PC-3 (cell line): ENCODE measurements at places on chromosomes 7 and 10. TPM values are rescaled to one million over a fixed set of nuclear protein-coding genes. Genes with fewer than 3 reads are reported as not detected.
A peak's percentile ranks its signal among the peaks of the same experiment; 100 is the strongest.

DNA sequence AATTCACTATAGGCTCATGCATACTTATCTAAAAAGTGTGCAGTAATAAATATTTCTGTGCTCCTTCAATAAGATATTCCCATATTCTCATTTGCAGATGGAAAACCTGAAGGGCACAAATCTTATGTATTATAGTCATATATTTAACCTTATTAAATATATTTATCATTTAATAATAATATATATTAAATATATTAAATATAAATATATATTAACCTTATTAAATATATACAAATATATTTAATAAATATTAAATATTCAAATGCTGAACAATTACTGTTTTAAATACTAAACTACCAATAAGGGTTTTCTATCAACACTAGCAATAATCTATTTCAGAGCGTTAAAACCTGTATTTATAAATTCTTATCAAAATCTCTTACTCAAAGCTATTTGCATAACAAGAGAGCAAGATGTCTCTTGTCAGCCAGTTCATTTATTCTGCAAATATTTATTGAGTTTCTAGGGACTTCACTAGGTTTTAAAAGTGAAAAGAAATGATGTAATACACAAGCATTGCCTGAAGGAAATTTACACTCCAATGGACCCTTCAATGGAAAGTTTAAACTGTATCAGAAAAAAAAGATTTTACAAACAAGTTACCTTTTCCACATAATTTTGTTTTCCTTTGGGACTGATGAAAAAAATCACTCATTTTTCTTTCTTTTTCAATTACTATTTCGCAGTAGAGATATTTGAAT lies 159.2 kb downstream of the AGMO start:
- no peaks in the 10 kb centered on the region for H3K36me3 ChIP-seq
- H3K4me1 ChIP-seq = no peaks in the 10 kb centered on the region
- no peak for DNase-seq
- no peak overlapping the region for H3K4me3 ChIP-seq

- H3K4me3 ChIP-seq = no peak overlapping the region
- H3K27ac ChIP-seq = peak overlapping the region; percentile 61
- peaks cover 17% of the 10 kb centered on the region for H3K4me1 ChIP-seq
- DNase-seq = peak; percentile 78
- peaks cover 13% of the 10 kb centered on the region; the same call in 1 of the 2 replicates for H3K27me3 ChIP-seq
- no peaks in the 10 kb centered on the region for H3K36me3 ChIP-seq
These were observed 86.6 kb downstream of the CALN1 start for GRCh38 chr7:72325561-72325960.

GRCh38 chr10:67076144-67076543 lies 150.3 kb downstream of the LRRTM3 start:
- H3K4me3 ChIP-seq = no peak overlapping the region
- no peaks in the 10 kb centered on the region for H3K36me3 ChIP-seq
- H3K4me1 ChIP-seq = no peaks in the 10 kb centered on the region
- peaks cover 73% of the 10 kb centered on the region for H3K27me3 ChIP-seq
- no peak overlapping the region for H3K27ac ChIP-seq
- no peak for DNase-seq

GRCh38 chr7:108193594-108194498 lies 63.7 kb upstream of the LAMB4 start:
- H3K27me3 ChIP-seq = no peaks in the 10 kb centered on the region
- peak overlapping the region; percentile 52 for H3K27ac ChIP-seq
- peaks cover 19% of the 10 kb centered on the region; the same call in 1 of the 2 replicates for H3K4me1 ChIP-seq
- H3K4me3 ChIP-seq = no peak overlapping the region

DNA sequence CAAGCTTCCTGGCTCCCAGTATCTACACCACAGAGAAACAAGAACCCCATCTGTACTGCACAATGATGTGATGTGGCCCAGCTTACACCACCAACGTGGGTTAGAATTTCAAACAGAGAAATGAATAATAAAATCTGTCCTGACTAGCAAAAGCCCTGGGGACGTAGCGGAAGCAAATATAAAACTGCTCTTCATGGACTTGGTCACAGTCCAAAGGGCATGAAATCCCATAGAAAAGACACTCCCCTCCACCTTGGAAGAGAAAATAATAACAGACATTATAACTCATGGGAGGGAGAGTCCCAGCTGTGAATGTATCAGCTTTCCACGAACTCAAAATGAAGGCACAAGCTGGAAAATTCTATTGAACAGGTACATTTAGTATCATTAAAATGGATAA lies 205.3 kb upstream of the GALNT17 start:
- no peak overlapping the region for H3K27ac ChIP-seq
- no peak overlapping the region for H3K4me3 ChIP-seq
- no peaks in the 10 kb centered on the region for H3K27me3 ChIP-seq
- no peaks in the 10 kb centered on the region for H3K36me3 ChIP-seq
- DNase-seq = no peak

- no peak overlapping the region for H3K4me3 ChIP-seq
- DNase-seq = no peak
- H3K36me3 ChIP-seq = no peaks in the 10 kb centered on the region
- H3K27ac ChIP-seq = no peak overlapping the region
These were observed 13.5 kb downstream of the AQP1 start for GRCh38 chr7:30925117-30925516.

DNA sequence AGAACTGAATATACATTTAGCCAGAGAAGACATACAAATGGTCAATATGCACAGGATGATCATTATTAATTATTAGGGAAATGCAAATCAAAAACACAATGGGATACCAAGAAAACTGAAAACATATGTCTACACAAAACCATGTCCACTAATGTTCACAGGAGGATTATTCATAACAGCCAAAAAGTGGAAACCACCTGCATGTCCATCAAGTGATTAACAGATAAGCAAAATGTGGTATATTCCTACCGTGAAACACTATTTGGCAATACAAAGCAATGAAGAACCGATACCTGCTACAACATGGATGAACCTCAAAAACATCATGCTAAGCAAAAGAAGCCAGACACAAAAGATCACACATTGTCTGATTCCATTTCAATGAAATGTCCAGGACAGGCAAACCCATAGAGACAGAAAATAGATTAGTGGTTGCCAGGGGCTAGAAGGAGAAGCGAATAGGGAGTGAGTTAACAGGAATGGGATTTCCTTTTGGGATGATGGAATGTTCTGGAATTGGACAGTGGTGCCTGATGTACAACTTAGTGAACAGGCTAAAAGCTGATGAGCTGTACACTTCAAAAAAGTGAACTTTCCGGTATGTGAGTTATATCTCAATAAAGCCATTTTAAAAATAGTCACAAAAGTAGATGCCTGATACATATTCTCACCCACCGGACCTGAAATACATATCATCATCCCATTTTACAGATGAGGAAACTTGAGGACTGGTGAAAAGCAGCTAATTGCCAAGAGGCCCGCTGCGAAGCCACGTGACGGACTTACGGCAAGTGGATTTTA lies 33.6 kb downstream of the HIPK2 start:
- H3K27ac ChIP-seq = no peak overlapping the region
- no peaks in the 10 kb centered on the region for H3K27me3 ChIP-seq
- H3K4me3 ChIP-seq = no peak overlapping the region
- peaks cover 36% of the 10 kb centered on the region for H3K4me1 ChIP-seq

DNA sequence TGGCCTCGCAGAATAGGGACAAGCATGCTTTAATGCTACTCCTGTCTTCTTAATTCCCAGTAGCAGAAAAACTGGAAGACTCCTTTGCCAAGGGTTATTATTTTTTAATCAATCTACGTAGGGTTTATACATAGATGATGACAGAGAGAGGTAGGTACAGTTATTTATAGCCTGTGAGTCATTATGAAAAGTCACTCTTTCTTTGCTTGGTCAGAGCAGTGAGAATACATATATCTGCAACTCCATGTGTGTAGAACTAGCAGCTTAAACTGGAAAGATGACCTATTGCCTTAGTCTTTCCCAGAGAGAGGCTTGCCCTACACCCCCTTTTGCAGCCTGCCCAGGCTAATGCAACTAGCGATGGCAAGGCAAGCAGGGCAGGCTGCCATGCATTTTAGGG lies 1050.6 kb downstream of the NRG3 start:
- no peaks in the 10 kb centered on the region for H3K36me3 ChIP-seq
- H3K27me3 ChIP-seq = no peaks in the 10 kb centered on the region
- no peak overlapping the region for H3K4me3 ChIP-seq
- H3K4me1 ChIP-seq = no peaks in the 10 kb centered on the region
- H3K27ac ChIP-seq = no peak overlapping the region

GRCh38 chr10:22978918-22979317 lies 51.1 kb downstream of the ARMC3 start:
- H3K27ac ChIP-seq = no peak overlapping the region
- no peaks in the 10 kb centered on the region for H3K36me3 ChIP-seq
- no peak for DNase-seq
- no peaks in the 10 kb centered on the region for H3K27me3 ChIP-seq
- H3K4me1 ChIP-seq = no peaks in the 10 kb centered on the region

DNA sequence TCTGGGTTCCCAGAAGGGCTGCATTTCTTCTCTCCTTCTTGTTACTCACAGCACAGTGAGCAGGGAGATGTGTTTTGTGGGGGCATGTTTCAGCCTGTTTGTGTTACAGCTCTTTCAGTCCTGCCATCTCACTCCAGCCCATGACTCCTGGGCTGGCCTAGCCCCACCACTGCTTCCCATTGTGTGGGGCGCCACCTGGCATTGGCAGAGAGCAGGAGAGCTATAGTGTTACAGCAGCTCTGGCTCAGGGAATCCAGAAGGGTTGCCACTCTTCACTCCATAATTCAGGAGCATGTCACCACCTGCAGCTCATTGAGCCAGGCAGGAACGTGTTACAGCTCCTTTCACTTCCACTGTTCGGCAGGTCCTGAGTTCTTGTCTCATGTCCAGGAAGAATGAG lies 30.0 kb downstream of the CLDN12 start:
- no peaks in the 10 kb centered on the region for H3K4me1 ChIP-seq
- H3K27ac ChIP-seq = no peak overlapping the region

- H3K36me3 ChIP-seq = no peaks in the 10 kb centered on the region
- DNase-seq = no peak
- H3K27ac ChIP-seq = no peak overlapping the region
- peaks cover 34% of the 10 kb centered on the region for H3K4me1 ChIP-seq
- no peaks in the 10 kb centered on the region for H3K27me3 ChIP-seq
- no peak overlapping the region for H3K4me3 ChIP-seq
These were observed 12.5 kb downstream of the PDLIM1 start for GRCh38 chr10:95278061-95278988.

DNA sequence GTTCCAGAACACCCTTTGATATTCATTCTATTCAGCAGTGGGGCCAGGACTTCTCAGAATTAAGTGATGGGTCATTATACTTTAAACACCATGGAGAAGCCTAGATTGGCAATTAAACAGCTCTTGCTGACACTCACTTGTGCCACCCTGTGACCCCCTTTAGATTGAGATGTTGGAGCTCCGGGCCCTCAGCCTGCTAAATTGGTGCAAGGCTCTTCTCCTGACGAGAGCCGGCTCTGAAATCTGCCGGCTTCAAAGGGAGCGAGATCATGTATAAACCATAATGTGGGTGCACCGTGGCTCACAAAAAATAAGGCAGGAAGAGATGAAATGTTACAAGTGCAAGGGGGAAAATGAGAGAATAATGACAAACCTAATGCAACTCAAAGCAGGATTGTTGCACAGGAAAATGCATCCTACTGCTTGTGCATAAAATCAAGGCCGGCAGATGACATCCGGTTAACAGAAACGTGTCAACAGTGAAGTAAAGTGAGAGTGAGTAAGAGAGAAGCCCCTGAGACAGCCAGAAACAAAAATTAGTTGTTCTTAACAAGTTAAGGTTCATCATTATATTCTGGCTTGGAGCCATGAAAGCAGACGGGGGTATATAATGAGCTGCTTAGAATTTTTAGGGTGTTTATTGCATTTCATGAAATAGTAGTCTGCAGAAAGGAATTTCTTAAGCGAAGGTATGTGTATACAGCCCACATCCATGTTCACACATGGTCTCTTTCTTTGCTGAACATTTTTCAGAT lies 198.2 kb downstream of the TCF7L2 start:
- H3K36me3 ChIP-seq = peaks cover 63% of the 10 kb centered on the region
- no peak overlapping the region for H3K27ac ChIP-seq
- no peak overlapping the region for H3K4me3 ChIP-seq
- H3K27me3 ChIP-seq = no peaks in the 10 kb centered on the region
- no peak for DNase-seq

DNA sequence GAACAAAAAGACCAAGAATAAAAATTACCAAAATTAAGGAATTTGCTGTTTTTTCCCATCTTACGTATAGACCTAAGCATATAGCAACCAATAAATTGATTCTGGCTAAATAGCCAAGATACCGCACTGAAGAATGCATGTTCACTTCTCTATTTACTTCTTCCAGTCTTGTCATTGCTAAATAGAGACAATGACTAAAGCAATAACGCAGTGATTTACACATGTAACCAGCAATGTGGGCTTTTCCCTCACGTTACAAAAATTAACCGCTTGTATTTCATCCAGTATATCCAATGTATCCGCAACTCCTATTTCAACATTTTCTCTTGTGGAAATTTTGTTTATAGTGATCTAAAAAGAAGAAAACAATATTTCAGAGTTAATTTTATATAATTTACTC lies 5.6 kb downstream of the TMEM168 start:
- 0 out of 2 replicates have a peak, but pooled peaks cover 4% of the 10 kb centered on the region for H3K36me3 ChIP-seq
- H3K4me1 ChIP-seq = peaks cover 19% of the 10 kb centered on the region
- H3K27ac ChIP-seq = no peak overlapping the region
- no peak for DNase-seq

- H3K27me3 ChIP-seq = no peaks in the 10 kb centered on the region
- H3K36me3 ChIP-seq = no peaks in the 10 kb centered on the region
- H3K4me3 ChIP-seq = no peak overlapping the region
- no peaks in the 10 kb centered on the region for H3K4me1 ChIP-seq
These were observed 69.1 kb upstream of the KCNIP2 start for GRCh38 chr10:101912561-101913179.

GRCh38 chr10:10053051-10053450 lies 964.6 kb upstream of the CELF2 start:
- H3K27me3 ChIP-seq = no peaks in the 10 kb centered on the region
- no peak overlapping the region for H3K4me3 ChIP-seq
- DNase-seq = no peak
- no peak overlapping the region for H3K27ac ChIP-seq

GRCh38 chr10:89369156-89370105 lies 8.4 kb upstream of the IFIT1B start:
- peak; percentile 59 for DNase-seq
- H3K36me3 ChIP-seq = no peaks in the 10 kb centered on the region
- H3K4me3 ChIP-seq = no peak overlapping the region

DNA sequence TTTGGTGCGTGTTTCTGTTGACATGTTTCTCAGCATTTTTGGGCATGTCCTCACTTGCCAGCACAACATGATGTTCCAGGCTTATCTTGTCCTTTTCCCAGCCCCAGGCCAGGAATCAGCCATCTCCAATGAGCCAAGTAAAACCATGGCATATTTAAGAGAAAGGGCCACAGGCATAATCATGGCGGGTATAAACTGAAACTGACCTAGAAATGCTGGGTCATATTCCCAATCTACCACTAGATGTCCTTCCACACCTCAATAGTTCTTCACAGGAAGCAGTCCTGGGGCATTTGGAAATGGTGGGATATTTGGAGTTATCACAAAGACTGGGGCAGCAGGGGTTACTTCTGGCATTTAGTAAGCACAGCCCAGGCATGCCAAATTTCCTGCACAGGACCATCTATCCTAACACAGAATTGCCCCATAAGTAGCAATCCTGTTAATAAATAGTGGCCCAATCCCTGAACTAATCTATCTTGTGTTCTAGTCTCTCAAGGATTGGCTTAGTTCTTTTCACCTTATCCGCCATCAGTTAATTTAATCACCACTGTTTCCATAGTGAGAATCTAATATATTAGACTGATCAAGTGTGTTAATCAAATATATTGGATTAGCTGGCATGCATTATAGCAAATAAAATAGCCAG lies 101.6 kb downstream of the NPSR1 start:
- peaks cover 9% of the 10 kb centered on the region for H3K4me1 ChIP-seq
- H3K27me3 ChIP-seq = no peaks in the 10 kb centered on the region
- no peak overlapping the region for H3K4me3 ChIP-seq
- peak; percentile 65 for DNase-seq
- H3K27ac ChIP-seq = no peak overlapping the region

Gene CYP2C19
- not detected in 2 replicates for total RNA-seq

Gene CNPY1
- not detected in 2 replicates for total RNA-seq

Gene PSD
- total RNA-seq = 0.22 and 0.23 TPM in 2 replicates

Gene ASCC1
- total RNA-seq = 15.7 and 24.3 TPM in 2 replicates

Gene COPG2
- 9.1 and 10.3 TPM in 2 replicates for total RNA-seq
